ENCODE measurements at places on chromosomes 1 and 21. TPM values are rescaled to one million over a fixed set of nuclear protein-coding genes. Genes with fewer than 3 reads are reported as not detected.

SPRR2E gene
- not detected for total RNA-seq

ACTN2 gene
- not detected for total RNA-seq

GJC2 gene
- total RNA-seq, result 1.0 TPM

SERTAD4 gene
- total RNA-seq, result not detected

S100A7 gene
- total RNA-seq, result not detected

RUNX3 gene
- 186 TPM for total RNA-seq

MYBPH gene
- total RNA-seq, result not detected

APP gene
- 40.7 TPM for total RNA-seq

HES3 gene
- total RNA-seq, result not detected

MROH9 gene
- total RNA-seq, result not detected

FDPS gene
- 195 TPM for total RNA-seq

DISC1 gene
- 14.0 TPM for total RNA-seq

C1QB gene
- total RNA-seq, result not detected

CCDC17 gene
- 4.7 TPM for total RNA-seq

SYTL1 gene
- 104 TPM for total RNA-seq

CA6 gene
- 2.3 TPM for total RNA-seq

UMODL1 gene
- not detected for total RNA-seq

CELA2A gene
- total RNA-seq, result not detected

CNKSR1 gene
- total RNA-seq, result 3.9 TPM

AUNIP gene
- 6.5 TPM for total RNA-seq

CCDC190 gene
- not detected for total RNA-seq

LENEP gene
- total RNA-seq, result 0.93 TPM

ILDR2 gene
- total RNA-seq, result 8.4 TPM

NUP210L gene
- 0.15 TPM for total RNA-seq

CRP gene
- not detected for total RNA-seq

FMO2 gene
- not detected for total RNA-seq

PKLR gene
- total RNA-seq, result not detected

COL8A2 gene
- not detected for total RNA-seq

CDA gene
- not detected for total RNA-seq

DLGAP3 gene
- total RNA-seq, result 0.74 TPM

OR2T12 gene
- total RNA-seq, result not detected

AMY2A gene
- total RNA-seq, result not detected

TFB2M gene
- total RNA-seq, result 12.4 TPM

ADAM30 gene
- not detected for total RNA-seq

BNIPL gene
- total RNA-seq, result 2.6 TPM

TLCD4 gene
- total RNA-seq, result not detected

PROX1 gene
- total RNA-seq, result not detected

KCNA3 gene
- 115 TPM for total RNA-seq

METTL13 gene
- 44.6 TPM for total RNA-seq

ALDH9A1 gene
- 43.7 TPM for total RNA-seq

C1QC gene
- not detected for total RNA-seq

PEAR1 gene
- 0.12 TPM for total RNA-seq

B3GALT2 gene
- total RNA-seq, result 2.9 TPM

Data from T-helper 1 cell treated with Interleukin-12 subunit alpha and Interleukin-12 subunit beta and Interleukin-4 antibody, amounts not matched to agents 30 ng/mL and 1 ng/mL, for 36 hours (primary cell).